Fibroblast of skin of abdomen (primary cell): ENCODE measurements at places on chromosomes 4 and X.
A peak's percentile ranks its signal among the peaks of the same experiment; 100 is the strongest.

- DNase-seq: peak; percentile 33
Observed at GRCh38 chr4:168386002-168386401, 67.5 kb upstream of the DDX60 start.

GRCh38 chrX:129404670-129405008 lies 118.7 kb downstream of the SMARCA1 start:
- no peak for DNase-seq

DNA sequence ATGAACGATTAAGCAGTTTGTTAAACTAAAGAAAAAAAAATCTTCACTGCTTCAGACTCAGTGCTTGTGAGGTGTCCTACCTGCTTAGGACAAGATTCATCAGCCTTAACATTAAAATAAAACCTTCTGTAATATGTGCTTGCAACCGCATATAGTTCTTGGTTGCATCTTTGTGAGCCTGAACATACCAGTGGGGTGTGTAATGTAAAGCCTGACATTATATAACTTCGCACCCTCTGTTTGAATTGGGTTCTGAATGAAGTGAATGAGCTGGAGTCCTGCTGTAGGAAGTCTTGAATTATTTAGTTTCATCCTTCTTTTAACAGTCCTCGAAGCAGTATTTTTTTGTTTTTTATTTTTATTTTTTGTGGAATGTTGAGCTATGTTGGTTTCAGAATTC lies 3.1 kb downstream of the KDM6A start:
- peak; percentile 51 for DNase-seq

GRCh38 chr4:24798036-24798610 lies 2.8 kb downstream of the SOD3 start:
- no peak for DNase-seq

DNA sequence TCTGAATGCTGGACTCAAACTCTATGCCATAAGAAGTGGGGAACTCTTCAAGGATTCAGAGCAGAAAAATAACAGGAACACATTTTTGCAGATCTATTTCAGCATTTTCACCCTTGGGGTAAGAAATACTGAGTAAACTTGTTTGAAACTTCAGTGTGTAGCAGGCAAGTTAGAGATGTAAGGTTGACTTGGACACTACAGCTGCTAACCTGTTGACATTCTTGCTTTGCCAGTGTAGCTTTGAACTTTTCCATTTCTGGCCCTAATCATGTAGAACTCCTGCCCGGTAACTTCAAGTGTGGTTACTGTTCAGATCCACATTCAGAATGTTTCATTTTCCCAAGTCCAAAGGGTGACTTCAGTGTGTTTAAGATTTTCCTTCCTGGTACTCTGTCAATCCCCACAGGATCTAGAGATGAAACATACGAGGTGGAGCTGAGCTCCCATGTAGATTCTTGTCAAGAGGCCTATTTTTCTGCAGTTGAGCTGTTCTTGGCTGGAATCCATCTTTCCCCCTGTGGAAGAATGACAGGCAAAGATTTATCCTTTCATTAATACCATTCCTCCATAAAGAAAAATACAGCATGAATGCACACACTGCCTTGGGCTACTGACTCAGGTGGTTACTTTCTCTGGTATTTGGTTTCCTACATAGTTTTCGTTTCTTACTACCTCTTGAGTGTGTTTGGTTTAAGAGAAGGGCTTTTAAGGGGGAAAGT lies 34.1 kb downstream of the FHDC1 start:
- DNase-seq: peak; percentile 90

DNA sequence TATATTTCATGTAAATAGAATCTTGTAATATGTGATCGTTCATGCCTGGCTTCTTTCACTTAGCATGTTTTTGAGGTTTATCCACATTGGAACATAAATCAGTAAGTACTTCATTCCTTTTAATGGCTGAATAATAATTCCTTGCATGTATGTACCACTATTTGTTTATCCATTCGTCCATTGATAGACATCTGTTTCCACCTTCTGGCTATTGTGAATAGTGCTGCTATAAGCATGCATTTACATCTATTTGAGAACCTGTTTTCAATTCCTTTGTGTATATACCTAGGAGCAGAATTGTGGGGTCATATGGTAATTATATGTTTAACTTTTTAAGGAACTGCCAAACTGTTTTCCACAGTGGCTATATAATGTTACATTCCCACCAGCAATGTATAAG lies 356.7 kb upstream of the DIPK2B start:
- peak; percentile 0 for DNase-seq

DNA sequence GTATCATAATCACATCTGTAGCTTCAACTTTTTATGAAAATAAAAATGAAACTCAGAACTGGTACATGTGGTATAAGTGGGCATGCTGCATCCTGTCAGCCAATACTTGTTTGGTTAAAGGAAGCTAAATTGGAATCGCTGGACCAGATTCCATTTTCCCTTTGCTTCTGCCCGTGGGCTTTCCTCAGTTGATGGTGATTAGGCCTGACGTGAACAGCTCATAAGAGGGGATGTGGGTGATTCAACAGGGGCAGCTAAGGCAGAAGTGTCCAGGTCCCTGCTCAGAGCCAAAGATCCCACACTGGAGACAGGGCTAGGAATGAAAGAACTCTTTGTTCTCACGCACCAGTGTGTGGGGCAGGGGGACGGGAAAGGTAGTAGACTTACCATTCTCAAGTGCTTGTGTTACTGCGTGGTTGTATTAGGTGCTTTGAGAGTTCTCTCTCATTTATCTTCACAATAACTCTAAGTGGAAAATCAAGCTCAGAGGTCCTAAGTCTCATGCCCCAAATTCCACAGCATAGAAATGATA lies 63.2 kb upstream of the GUCY1A1 start:
- no peak for DNase-seq
